ENCODE measurements at places on chromosomes 6 and 20.

DNA sequence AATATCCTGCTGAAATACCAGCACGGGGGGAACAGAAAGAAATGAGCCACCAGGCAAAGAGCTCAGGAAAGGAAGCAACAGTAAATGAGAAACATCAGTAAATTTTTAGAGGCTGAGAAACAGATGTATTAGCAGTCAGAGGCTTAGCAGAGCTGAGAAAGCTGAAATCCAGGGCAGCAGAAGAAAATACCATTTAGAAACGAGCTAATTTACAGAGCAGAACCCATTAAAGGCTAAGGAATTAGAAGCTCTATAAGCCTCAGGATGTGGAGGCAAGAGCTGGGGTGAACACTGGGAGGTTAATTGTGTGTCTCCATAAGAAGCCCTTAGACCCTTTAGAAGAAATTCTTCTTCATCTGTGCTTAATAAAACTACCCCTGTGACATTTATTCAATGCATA, 178.6 kb upstream of the RGS17 start:
- DNase-seq: no peak

GRCh38 chr6:36677753-36678487, 594 bp upstream of the CDKN1A start:
- DNase-seq: no peak

DNA sequence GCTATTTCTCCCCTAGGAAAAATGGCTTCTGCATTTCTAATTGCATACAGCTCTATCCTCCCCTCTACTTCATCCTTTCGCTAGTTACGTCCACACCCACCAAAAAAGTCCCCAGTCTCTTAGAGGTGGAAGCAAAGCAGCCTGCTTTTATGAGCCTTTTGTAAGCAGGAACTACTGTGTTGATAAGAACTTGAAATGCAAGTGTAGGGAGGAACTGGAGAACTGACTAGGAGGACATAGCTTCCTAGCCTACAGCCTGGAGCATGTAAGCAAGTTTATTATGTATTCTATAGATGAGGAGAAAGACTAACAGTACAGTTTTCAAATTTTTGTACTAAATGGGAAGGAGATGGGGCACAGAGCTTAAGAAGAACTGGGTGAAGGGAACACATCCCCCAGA, 10.3 kb downstream of the ARHGAP18 start:
- DNase-seq: no peak

DNA sequence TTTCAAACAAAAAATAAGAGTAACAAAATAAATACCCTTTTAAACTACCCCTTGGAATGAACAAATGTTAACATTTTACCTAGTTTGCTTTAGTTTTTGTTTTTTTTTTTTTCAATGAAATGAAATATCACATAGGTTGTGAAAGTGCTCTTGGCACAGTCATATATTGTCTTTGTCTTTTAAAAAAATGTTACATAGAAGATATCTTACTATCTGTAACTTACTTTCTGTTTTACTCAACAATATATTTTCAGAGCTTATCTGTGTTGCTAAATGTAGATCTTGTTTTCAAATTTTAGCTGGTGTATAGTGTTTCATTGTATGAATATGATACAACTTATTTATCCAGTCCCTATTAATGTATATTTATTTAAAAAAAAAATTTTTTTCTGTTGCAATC, 8.6 kb downstream of the CEP57L1 start:
- DNase-seq: no peak

DNA sequence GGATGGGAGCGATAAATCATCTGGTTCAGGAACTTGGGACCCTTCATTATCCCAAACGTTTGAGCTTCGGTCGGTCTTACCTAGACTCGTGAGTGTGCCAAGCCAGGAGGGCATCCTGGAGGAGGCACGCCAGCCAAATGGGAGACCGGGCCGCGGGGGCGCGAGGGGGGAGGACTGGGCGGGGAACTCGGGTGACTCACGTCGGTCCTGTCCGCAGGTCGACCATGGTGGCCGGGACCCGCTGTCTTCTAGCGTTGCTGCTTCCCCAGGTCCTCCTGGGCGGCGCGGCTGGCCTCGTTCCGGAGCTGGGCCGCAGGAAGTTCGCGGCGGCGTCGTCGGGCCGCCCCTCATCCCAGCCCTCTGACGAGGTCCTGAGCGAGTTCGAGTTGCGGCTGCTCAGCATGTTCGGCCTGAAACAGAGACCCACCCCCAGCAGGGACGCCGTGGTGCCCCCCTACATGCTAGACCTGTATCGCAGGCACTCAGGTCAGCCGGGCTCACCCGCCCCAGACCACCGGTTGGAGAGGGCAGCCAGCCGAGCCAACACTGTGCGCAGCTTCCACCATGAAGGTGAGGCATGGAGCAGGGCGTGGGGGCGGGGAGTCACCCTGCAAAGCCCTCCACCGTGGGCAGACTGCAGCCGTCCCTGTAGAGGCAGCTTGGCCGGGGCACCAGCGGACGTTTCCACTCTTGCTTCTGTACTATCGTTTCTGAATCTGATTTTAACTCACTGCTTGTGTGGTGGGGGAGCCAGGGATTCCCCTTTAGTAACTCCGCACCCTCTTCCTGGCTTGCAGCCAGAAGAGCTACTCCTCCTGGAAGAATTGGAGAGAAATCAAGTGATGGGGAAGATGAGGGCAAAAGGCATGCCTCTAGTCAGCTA, 2.7 kb downstream of the BMP2 start:
- DNase-seq: peak; percentile 18

- no peak for DNase-seq
These were observed 5.3 kb upstream of the FUCA2 start for GRCh38 chr6:143516690-143517446.

GRCh38 chr6:16477367-16478149, 239.2 kb downstream of the GMPR start:
- DNase-seq: no peak

- DNase-seq: no peak
These were observed 16.7 kb downstream of the HMGCLL1 start for GRCh38 chr6:55562318-55562717.

DNA sequence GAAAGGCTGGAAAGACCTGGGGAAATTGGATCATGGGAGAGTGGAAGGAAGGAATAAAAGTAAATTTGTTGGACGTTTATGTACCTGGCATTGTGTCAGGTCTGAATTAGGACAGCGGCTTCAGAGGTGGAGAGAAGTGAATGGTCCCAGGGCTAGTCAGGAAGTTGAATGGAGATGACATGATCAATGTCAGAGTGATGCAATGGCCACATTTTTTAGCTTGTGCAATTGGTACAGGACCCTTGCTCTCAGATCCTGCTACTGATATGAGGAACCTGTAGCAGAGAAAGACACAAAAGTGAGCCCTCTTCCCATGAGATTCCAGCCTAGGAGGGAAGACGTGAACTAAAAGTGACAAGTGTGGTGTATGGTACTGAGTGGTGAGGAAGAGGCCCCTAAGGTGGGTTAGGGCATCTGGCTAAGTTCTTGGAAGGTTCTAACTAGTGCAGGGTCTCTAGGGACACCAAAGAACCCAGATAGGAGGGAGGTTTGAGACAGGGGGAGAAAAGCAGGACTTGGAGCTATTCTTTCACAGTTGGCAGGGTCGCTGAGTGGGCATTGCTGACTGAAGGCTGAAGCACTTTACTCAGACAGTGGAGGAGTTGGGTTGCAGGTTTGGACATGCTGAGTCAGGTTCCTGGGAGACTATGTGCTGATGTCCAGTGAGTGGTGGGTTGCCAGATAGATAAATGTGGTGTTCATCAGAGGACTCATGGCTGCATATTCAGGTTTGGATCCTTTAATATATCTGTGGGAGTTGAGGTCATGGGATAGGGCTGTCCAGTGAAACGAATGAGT, 266.1 kb upstream of the RNF24 start:
- DNase-seq: no peak

GRCh38 chr20:37498066-37498665, 22.9 kb upstream of the NNAT start:
- DNase-seq: no peak

GRCh38 chr6:108666656-108667260, 106.0 kb downstream of the FOXO3 start:
- no peak for DNase-seq

GRCh38 chr20:34522969-34523871, 7.0 kb downstream of the DYNLRB1 start:
- DNase-seq: peak; percentile 47

- no peak for DNase-seq
These were observed 401.0 kb downstream of the CDC5L start for GRCh38 chr6:44788387-44788981.

GRCh38 chr6:132192631-132193030, 208.6 kb downstream of the MOXD1 start:
- no peak for DNase-seq

DNA sequence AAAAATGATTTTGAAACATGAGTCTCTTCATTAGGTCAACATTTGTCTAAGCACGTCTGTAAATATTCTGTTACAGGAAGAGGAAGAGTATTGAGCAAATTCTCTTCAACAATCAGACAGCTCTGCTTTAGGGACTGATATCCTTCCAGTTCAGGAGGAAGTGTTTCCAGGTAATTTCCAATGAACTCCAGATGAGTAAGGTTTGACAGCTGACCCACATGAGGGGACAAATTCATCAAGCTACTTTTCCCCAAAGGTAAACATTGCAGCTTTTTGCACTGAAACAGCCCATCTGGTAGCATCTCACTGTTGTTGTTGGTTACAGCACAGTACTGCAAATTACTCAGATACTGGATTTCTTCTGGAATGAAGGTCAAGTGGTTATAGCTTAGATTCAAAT, 18.1 kb downstream of the ENPP1 start:
- DNase-seq: no peak

GRCh38 chr6:146896062-146896813, 297.5 kb downstream of the ADGB start:
- no peak for DNase-seq

- no peak for DNase-seq
These were observed 8.1 kb downstream of the ZKSCAN4 start for GRCh38 chr6:28243946-28244345.

DNA sequence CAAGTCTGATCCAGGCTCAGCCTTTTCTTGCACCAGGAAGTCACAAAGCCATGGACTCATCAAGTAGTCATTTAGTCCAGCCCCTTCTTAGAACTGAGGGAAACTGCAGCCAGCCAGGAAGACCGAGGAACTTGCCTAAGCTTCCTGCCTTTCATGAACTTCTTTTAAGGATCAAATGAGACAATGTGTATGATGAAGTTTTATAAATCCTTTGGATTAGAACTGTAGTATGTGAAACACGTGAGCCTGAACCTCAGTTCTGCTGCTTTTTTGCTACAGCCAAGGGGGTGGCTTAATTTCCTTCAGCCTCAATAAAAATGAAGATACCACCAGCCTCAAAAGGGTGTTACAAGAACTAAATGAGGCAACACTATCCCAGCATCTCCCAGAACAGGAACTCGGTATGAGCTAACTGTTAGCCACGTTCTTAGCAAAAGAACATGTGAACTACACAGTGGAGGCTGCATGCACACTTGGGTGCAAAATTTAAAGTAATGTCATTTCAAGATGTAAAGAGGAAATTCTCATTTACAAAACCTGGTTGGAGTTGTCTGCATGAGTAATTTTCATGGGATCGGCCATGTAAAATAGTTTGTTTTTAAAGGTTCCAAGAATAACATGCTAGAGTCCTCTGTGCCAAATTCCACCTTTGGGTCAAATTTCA, 76.0 kb upstream of the TBC1D7 start:
- peak; percentile 44 for DNase-seq

GRCh38 chr20:36792422-36792821, 18.9 kb upstream of the DSN1 start:
- DNase-seq: peak; percentile 60

- DNase-seq: no peak
These were observed 141.9 kb upstream of the EXOC2 start for GRCh38 chr6:834866-835265.

GRCh38 chr6:108766886-108767285, 81.3 kb upstream of the ARMC2 start:
- DNase-seq: no peak

DNA sequence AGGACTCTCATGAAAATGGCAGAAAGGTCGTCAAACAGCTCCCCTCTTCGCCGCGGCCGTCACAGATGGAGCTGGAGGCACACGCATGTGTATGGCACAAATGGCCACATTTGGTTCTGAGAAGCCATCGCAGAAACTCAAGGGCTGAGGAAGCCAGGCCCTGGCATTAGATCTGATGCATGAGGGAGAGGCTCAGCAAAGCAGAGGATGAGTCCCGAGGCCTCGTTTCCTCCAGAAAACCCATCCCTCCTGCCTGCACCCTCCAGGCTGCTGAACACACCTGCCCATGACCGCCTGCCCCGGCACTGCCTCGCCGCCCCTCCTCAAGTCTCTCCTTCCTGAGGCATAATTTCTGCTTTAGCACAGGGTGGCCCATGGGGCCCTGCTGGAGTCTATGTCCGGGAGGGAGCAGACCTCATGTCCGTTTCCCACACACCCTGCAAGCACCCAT, 240.3 kb downstream of the DLL1 start:
- DNase-seq: no peak

DNA sequence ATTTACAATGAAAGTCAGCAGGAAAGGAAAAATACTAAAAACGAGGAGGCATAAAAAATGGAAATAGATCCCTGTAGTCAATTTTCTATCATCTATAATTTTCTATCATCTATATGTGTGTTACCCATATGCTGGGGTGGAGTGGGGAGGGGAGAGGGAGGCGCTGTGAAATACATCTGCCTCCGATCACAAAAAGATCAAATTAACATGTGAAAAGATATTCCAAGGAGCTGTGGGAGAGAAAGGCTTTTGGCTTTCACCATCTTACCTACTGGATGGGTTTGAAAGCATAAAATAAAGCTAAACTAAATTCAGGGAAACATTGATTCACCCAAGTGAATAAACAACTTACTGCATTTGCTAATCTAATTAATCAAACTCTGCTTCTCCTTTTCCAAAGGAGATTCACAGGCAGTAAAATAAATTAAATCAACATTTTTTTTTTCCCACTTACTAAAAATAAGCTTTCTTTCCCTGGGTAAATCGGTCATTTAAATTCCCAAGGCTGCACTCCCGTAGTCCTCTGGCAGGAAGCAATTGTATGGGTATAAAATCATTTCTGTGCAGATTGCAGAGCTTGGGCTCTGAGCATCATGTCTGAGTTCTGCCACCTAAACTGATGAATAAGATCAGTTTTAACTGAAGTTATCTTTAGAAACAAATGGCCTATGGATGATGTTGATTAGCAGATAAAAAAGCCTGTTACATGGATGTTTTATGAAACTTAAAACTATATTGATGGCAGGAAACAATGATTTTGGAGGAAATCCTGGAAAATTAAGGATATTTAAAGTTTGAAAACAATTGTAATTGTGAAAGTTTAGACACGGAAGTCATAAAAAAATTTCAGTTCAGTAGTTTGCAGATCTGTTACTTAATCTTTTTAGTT, 147.9 kb downstream of the SOX4 start:
- DNase-seq: no peak

- DNase-seq: no peak
These were observed 631.6 kb upstream of the NRSN1 start for GRCh38 chr6:23494367-23494766.

Measured in GM03348 (cell line).